Stimulated activated CD8-positive, alpha-beta memory T cell treated with anti-CD3 and anti-CD28 coated beads, Interleukin-4, amount 100 ng/mL, for 24 hours (primary cell): ENCODE measurements at places on chromosomes 16 and 17.

DNA sequence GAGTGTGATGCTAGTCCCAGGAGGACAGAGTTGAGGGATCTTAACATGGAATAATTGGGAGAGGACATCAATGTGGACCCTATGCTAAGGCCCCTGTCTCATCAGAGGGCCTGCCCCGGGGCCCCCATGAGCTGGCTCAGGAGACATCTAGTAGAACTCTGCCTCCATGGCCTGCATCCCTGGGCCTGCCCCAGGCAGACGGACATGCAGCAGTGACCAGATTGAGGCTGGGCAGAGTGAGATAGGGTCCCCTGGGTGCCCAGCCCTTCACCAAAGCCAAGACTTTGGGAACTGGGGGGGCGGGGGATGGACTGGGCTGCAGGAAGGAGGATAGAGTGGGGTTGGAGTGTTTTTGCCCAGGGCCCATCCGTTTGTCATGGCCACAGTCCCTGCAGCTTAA lies 115.2 kb downstream of the CCDC182 start:
- DNase-seq = no peak

- DNase-seq = no peak
Measured at GRCh38 chr16:68367030-68367429, 56.2 kb downstream of the PRMT7 start.

GRCh38 chr17:8409966-8410882 lies 12.6 kb upstream of the RNF222 start:
- peak; percentile 55 for DNase-seq

DNA sequence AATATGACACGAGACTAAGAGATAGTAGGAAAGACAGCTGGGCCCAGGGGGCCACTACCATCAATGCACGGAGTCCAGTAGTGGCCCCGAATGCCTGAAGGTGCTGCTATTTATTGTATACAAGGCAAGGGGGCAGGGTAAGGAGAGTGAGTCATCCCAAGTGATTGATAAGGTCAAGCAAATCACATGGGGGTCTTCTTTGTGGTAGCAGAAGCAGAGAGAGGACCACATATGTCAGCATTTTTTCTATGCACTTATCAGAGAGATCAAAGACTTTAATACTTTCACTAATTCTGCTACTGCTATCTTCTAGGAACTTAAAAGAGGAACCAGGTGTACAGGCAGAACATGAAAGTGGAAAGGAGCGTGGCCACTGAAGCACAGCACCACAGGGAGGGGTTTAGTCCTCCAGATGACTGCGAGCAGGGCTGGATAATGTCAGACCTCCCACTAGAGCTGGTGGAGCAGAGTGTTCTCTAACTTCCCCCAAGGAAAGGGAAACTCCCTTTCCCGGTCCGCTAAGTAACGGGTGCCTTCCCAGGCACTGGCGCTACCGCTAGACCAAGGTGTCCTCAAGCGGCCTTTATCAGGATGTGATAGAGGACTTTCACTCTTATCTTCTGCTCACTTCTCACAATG lies 26.4 kb upstream of the ARL4D start:
- DNase-seq = no peak

DNA sequence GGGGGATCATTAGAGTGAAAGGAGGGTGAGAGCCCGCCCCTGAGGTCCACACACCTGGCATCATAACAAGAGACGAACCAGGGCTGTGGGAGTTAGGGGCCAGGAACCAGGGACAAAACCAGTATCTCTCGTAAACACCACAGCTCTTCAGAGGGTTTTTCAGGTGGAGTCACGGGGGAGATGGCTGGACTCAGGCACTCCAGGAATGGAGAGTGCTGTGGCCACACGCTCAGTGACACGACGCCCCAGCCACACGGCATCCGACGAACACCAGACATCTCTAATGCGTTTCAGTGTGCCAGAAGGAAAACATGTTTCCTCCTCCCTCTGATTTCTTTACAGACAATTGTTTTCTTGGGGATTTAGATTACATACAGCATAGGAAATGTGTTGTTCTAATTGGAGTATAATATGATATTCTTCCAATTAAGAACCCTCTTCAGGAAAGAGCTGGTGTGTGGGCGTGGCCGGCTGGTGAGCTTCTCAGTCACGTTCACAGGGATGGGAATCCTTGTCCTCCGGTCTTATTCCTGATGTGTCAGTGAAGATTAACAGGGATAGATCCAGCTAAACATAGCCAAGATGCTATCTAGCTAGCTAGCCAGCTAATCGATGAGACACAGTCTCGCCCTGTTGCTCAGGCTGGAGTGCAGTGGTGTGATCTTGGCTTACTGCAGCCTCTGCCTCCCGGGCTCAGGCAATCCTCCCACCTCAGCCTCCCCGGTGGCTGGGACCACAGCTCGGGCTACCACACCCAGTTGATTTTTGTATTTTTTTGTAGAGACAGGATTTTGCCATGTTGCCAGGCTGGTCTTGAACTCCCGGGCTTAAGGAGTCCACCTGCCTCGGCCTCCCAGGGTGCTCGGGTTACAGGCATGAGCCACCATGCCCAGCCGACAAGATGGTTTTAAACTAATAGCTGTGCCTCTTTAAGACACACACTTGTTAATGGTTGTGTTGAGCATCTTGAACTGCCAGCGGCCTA lies 98.6 kb downstream of the BANP start:
- no peak for DNase-seq

- no peak for DNase-seq
Measured at GRCh38 chr17:28878158-28878910, 19.2 kb downstream of the FLOT2 start.

GRCh38 chr17:49252148-49252695 lies 21.6 kb upstream of the PHOSPHO1 start:
- DNase-seq = no peak

DNA sequence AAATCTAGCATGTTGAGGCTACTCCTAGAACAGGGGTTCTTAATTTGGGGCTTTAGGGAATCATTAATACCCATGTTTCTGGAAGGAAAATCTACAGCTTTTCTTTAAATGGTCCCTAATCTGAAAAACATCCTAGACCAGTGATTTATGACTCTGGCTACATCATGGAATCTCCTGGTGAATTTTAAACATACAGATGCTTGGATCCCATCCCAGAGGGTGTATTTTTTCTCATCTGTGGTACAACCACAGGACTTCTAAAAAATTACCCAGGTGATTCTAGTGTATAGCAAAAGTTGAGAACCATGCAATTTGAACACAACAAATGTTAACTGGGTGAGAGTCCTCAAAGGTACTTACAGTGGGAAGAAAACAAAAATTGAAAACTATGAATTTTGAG lies 41.5 kb downstream of the KANSL1 start:
- no peak for DNase-seq

GRCh38 chr17:78921437-78921971 lies 3.7 kb downstream of the TIMP2 start:
- DNase-seq = no peak

DNA sequence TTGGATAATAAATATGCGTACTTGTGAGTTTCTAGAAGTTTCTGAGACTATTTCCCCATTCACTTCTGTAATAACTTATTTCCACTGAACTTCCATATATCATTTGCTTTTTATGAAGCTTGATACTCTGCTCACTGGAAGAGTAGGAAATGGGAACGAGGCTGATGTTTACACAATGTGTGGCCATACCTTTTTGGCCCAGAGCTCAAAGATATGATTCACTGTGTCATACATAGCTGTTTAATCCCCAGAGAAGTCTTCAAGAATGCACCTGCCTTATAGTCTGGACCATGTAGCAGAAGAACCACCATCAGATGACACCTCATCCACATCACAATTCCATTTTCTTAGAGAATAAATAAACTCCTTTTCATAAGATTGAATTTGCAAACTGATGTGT lies 40.3 kb upstream of the TEKT3 start:
- DNase-seq = no peak

DNA sequence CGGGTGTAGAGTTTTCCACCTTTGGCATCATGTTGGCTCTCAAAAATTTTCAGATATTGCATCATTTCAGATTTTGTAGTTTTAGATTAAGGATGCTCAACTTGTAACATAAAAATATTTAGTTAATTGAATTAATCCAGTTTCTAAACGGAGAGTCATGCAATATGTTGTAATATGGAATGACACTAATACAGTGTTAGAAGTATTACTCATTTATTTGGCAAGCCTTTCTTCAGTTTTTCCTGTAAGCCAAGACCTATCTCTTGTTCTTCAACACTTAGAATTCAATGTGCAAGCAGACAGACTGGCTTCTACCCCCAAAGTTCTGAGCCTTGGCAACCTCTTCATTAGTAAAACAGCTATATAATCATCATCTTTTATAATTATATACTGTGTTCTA lies 985.0 kb upstream of the GOT2 start:
- no peak for DNase-seq

- no peak for DNase-seq
Measured at GRCh38 chr17:11330006-11330405, 89.0 kb downstream of the SHISA6 start.

- DNase-seq = no peak
Measured at GRCh38 chr16:76583466-76583865, 306.3 kb downstream of the CNTNAP4 start.

GRCh38 chr17:62859146-62859545 lies 51.0 kb upstream of the MARCHF10 start:
- DNase-seq = no peak

- DNase-seq = no peak
Measured at GRCh38 chr17:59378675-59379074, 47.2 kb downstream of the YPEL2 start.
